Endodermal cell (in vitro differentiated cells): ENCODE measurements at places on chromosomes 5 and 9. TPM values are rescaled to one million over a fixed set of nuclear protein-coding genes. Genes with fewer than 3 reads are reported as not detected.

Gene GLDC
- 4.4 to 11.3 TPM (median 8.9 TPM) in 3 replicates for total RNA-seq

GRCh38 chr5:79811081-79811480 is 121.4 kb downstream of the CMYA5 start:
- peak; percentile 10 for DNase-seq

DNA sequence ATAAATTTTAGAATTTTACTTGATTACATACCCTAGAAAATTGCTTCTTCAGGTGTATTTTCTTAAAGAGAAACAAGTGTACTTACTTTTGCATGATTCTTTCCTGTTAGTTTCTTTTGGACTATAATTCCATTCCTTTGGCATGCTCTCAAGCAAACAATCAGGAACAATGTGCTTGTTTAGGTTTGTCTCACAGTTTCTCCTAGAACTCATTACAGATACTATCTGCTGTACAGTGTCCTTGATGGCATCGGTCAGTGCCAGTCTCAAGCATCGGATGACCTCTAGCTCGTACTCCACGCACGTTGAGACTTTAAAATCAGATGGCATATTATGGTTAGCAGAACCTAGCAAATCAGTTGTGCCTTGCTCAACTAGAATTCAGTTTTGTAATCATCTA is 214.9 kb downstream of the KIAA0825 start:
- no peak for DNase-seq

Gene NIM1K
- total RNA-seq, result 1.0 TPM in 1 of 3 replicates, not detected in the others

DNA sequence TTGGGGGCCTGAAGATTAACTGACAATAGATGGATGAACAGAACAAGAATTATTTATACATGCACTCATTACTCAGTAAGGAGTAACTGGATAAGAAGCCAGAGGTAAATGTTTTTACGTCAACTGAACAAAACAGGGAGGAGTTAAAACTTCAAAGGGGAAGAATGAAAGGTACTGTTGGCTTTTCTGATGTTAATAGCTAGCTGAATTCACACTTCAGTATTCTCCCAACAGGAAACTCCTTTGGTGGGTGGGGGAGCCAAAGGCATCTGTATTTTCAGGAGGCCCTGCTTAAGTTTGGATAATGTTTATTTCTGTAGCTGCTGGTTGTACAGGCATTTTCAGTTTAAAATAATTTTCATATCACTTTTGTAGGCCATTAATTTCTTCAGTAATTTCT is 23.2 kb upstream of the RFK start:
- peak; percentile 56 for DNase-seq
